Activated CD4-positive, alpha-beta T cell treated with anti-CD3 and anti-CD28 coated beads, Interleukin-2, amount 50 U/mL, for 24 hours (primary cell): ENCODE measurements at places on chromosomes 5 and 9.

DNA sequence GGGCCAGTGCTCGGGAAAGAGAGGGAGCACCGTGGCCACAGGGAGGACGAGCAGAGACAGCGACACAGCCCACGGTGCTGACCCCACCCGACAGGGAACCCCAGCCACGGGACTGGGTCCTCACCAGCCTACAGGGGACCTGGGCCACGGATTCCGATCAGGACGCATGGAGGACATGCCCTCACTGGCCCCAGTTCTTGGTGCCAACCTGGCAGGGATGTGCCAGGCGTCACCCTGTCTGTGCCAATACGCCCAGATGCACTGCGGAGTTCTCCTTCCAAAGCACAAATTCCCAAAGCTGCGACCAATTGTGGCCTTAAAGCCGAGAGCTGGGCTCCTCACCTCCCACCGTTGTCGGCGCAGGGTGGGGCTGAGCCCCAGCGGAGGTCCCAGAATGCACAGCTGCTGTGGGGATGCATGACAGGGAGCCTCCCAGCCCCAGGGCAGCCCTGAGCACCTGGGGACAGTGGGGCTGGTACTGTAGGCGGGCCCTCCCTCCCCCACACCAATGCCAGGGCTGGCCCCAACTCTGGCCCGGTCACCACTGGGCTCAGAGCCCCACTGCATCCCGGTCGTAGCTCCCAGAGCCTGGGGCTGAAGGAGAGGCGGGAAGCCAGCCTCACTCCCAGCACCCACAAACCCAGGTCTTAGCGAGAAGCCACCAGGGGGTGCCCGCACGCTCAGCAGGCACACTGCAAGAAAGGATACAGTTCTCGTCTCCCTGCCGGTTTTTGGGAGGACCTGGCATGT lies 44.2 kb downstream of the NKD2 start:
- no peak for DNase-seq

DNA sequence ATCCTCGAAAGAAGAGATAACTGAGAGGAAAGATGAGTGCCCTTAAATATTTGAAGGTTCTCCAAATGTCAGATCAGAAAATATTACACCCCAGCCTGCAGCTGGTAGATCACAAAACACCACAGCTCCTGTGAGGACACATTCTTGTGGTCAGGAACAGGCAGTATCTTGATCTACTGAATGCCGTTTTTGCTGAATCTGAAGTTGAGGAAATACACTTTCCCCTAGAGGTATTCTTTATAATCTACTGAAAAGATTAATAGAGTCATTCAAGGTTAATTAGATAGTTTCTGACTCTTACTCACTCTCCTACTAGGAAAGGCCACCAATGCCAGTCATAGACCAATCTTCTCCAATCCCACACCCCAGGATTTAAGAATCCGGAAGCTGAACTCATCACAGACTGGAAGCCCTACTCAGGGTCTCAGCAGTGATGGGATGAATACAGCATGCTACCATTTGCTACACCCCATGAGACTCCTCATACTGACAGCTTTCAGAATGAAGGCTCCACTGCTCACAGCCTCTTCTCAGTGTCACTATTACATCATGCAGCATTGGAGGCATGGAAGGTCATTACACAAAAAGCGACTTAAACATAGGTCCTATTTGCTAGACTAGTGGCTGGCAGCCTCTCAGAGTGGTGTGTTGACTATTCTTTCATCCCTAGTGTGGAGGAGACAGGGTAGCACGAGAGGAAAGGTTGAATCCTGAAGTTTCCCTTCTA lies 143.9 kb upstream of the SLC1A3 start:
- no peak for DNase-seq

DNA sequence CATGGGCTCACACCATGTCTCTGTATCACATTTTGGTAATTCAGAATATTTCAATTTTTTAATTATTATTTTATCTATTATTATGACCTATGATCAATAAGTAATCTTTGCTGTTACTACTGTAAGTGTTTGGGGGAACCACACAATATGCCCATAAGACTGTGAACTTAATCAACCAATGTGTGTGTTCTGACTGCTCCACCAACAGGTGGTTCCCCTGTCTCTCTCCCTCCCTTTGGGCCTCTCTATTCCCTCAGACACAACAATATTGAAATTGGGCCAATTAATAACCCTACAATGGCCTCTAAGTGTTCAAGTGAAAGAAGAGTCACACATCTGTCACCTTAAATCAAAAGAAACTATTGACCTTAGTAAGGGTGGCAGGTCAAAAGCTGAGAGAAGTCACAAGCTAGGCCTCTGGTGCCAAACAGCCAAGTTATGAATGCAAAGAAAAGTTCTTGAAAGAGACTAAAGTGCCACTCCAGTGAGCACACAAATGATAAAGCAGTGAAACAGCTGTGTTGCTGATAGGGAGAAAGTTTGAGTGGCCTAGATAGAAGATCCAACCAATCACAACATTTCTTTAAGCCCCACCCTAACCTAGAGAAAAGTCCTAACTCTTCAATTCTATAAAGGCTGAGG lies 88.7 kb downstream of the DEPDC1B start:
- no peak for DNase-seq

- DNase-seq: no peak
These were observed 41.5 kb downstream of the SECISBP2 start for GRCh38 chr9:89359751-89360261.

DNA sequence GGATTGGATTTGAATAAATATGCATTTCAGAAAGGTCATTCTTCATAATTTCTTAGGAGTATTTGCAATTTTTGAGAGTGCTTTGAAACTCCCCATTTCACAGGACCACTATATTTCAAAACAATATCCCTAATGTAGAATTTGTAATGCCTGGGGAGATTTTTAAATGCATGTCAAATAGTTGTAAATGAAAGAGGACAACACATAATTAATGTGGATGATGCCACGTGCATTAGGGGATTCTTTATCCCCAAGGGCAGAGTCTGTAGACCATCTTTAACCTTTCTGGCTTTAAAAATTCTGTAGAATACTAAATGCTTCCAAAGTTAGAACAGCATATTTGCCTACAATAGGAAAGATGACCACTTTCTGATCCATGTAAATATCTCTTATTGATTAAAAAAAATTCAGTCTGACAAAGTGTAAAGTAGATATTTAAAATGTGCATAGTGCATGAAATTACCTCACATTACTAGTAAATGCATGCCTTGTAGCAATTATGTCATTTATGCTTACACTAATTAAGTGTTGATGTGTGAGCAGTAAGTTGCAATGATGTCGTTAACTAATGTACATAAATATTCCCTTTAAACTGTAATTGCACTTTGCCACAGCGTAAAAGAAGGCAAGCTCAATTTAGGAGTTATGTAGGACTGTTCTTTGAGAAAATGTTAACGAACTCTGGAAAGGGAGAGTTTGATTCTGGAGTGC lies 416.1 kb downstream of the PSAT1 start:
- no peak for DNase-seq
